ENCODE measurements at places on chromosomes 13 and 19.

DNA sequence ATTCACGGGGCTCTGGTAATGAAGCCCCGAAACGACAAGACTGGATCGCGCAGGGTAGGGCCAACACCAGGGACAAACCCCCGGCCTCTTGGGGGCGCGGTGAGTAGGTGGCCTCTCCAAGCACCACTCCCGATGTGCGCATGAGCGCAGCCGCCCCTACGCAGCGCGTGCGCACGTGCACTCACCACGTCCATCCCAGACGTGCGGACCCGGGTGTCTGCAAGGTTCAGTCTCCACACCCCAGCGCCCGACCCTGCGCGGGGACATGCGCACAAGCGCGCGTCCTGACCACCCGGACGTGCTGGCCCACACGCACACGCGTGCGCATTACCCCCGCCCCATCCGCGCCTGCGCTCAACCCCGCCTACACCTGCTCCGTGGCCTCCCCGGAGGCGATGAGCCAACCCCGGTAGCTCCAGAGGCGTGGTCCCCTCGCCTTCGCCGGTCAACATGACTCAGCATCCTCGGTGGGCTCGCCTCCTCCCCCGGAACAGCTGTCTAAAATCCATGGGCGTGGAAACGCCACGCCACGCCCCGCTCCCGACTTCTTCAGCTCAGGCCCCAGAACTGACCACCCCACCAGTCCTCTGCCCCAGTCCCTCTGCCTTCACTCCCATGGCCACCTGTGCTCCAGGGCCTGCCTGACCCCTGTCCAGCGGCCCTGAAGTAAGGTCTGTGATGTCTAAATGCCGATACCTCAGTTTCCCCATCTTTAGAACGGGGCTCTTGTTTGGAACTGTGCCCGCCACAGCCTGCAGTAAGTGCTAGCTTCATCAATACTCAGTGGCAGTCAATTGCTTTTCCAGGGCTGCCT, 5.6 kb upstream of the GPI start:
- DNase-seq, result peak; percentile 100

GRCh38 chr19:58229255-58229639, 533 bp downstream of the ZNF544 start:
- peak; percentile 59 for DNase-seq

- DNase-seq, result no peak
These were observed 18.9 kb downstream of the SPINT2 start for GRCh38 chr19:38283271-38283670.

- no peak for DNase-seq
These were observed 11.1 kb downstream of the SAE1 start for GRCh38 chr19:47141695-47142094.

DNA sequence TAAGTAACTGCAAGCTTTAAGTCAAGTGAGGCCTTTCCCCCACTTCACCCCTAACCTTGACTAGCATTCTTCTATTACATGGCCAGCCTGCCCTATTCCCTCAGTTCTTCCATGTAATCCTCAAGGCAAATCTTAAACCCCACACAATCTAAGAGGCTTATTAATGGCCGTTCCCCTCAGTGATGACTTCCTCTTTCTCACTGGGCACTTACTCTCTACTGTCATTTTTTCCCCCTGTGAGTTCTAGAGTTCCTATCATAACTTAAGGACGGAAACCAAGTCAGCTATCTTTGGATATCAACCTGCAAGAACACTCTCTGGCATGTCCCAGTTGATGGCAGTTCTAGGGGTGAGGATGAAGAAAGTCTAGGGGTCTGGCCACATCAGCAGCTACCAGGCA, 131.2 kb downstream of the DCLK1 start:
- no peak for DNase-seq

DNA sequence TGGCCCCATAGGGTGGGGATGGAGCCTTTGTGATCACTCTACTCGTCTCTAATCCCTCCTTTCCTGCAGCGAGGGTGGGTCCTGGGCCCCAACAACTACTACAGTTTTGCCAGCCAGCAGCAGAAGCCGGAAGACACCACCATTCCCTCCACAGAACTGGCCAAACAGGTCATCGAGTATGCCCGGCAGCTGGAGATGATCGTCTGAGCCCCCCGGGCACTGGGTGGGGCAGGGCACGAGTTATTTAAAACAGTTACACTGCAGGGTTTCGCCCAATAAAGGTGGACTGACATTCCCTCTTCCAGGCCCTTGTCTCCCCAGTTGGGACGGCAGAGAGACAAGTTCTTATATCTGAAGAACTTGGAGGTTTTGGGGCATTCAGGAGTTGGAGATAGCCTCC, 4.7 kb downstream of the GGN start:
- no peak for DNase-seq

GRCh38 chr19:15815306-15815705, at the start of gene OR10H1:
Gene OR10H1 (minus strand): TSS chr19:15815664. CDS start chr19:15808037, 7,627 bp downstream.
- no peak for DNase-seq

- peak; percentile 89 for DNase-seq
These were observed 52.0 kb downstream of the NWD1 start for GRCh38 chr19:16771618-16772017.

- DNase-seq, result peak; percentile 81
These were observed 5.4 kb upstream of the CDC37 start for GRCh38 chr19:10408511-10409283.

DNA sequence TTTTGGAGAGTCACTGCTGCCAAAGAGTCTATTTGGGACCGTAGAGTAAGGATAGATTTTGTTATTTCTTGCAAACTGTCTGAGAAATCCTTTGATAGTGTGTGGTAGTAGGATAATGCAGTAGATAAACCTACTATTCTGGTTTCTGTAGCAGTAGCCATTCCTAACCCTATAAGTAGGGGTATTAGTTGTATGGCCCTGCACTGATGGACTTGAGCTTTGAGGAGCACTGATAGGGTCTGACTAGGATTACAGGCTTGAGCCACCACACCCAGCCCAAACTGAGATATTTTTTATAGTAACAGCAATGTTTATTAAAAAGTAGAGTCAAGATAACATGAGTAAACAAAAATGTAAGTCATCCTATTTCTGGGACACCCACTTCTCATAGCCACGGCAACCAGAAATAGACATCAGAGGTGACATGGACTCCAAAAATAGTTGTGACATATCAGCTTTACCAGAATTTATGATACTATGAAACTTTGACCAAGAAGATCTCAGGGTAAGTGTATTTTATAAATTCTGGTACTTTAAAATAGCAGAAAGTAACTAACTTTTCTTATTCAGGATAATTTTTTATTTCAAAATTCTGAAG, 479.1 kb downstream of the SUCLA2 start:
- DNase-seq, result no peak

DNA sequence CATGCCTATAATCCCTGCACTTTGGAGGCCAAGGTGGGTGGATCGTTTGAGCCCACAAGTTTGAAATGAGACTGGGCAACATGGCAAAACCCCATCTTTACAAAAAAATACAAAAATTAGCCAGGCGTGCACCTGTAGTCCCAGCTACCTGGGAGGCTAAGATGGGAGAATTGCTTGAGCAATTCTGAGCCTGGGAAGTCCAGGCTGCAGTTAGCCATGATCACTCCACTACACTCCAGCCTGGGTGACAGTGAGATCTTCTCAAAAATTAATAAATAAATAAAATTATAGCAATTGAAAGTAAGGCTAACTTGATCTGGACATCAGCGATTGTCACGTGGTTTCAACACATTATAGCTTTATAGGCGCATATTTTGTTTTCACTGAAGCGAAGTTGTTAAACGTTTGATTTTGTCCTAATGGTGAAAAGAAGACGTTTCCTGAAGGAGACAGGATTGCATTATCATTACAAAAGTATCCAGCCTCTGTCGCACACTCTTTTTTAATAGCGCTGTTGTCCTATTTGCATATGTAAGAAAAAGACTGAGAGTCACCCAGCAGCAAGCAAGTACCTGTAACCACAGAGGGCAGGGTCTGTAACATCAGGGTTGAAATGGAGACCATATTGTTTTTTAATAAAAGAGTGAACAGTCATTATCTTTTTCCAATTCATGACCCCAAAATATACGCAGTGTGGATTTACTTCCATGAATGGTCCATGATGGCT, 335.7 kb downstream of the DCT start:
- DNase-seq, result no peak

- DNase-seq, result no peak
These were observed 1297.4 kb downstream of the PCDH9 start for GRCh38 chr13:65932587-65933239.

GRCh38 chr13:110993788-110994187, 78.9 kb upstream of the ANKRD10 start:
- DNase-seq, result no peak

DNA sequence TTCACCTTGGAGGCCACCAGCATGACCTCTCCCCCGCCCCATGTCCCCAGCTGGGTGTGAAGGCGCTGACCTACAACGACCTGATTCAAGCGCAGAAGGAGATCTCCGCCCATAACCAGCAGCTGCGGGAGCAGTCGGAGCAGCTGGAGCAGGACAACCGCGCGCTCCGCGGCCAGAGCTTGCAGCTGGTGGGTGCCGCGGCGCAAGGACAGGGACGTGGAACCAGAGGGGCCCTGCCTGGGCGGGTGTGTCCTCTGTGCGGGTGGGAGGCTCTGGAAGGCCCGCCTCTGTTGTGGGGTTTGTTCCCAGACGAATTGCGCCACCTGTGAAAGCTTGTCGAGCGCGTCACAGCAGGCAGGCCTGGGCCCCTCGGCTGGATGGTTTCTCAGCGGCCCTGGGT, 22.3 kb downstream of the PLEKHJ1 start:
- DNase-seq, result no peak

DNA sequence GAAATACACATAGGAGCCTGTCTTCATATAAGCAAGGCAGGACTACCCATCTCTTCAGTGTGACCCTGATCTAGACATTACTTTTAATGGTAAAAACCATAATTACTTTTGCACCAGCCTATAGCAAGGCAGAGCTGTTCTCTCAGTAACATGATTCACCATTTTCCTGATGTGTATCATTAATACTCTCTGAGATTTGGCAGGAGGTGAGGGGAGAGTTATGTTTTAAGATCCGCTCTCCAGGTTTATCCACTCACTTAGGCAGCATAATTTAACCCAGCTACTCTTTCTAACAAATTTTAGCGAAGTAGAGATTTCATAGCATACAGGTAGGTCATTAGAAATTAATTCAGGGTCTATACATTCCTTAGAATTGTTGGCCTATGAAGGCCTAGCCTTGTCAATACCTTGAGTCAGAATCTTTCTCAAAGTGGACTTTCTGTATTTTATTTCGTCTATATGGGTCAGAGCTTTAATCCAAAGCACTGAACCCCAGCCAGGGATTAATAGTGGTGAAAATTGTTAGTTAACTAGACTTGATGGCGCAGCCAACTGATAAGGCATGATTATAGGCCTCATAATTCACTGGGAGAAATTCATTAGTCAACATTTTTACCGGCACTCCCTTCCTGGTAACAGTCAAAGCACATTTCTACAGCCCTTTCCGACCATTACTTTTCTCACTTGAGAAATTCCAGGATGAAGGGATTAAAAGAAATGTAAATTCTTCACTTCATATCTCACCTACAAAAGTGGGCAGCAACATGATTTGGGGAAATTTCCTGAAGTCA, 955.1 kb downstream of the DIAPH3 start:
- DNase-seq, result no peak

- DNase-seq, result no peak
These were observed 23.4 kb downstream of the PCCA start for GRCh38 chr13:100112186-100112838.

- DNase-seq, result peak; percentile 74
These were observed at the start of gene PDX1 for GRCh38 chr13:27919934-27920676. Gene PDX1 (plus strand): TSS chr13:27920000. CDS start chr13:27920139, 139 bp downstream.

GRCh38 chr19:4130744-4131438, 7.0 kb upstream of the MAP2K2 start:
- DNase-seq, result no peak

- DNase-seq, result no peak
These were observed 194.7 kb downstream of the B3GLCT start for GRCh38 chr13:31394506-31394905.

- no peak for DNase-seq
These were observed 26.3 kb downstream of the SIPA1L3 start for GRCh38 chr19:37932985-37933936.

DNA sequence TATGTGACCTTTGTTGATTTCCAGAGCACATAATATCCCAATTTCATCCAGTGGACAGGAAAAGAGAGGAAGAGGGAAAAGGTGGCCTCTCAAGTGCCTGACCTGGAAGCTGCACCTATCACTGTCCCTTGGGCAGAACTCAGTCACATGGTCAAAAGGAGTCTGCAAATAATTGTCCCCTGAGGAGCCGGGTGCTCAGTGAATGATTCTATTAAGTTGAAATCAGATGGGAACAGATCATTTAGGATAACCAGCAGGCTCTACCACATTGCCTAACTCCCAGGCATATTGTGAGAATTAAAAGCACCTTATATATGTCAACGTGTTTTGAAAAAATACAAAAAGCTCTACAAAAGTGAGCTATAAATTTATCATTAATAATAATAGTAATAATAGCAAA, 6.8 kb downstream of the KL start:
- DNase-seq, result no peak

DNA sequence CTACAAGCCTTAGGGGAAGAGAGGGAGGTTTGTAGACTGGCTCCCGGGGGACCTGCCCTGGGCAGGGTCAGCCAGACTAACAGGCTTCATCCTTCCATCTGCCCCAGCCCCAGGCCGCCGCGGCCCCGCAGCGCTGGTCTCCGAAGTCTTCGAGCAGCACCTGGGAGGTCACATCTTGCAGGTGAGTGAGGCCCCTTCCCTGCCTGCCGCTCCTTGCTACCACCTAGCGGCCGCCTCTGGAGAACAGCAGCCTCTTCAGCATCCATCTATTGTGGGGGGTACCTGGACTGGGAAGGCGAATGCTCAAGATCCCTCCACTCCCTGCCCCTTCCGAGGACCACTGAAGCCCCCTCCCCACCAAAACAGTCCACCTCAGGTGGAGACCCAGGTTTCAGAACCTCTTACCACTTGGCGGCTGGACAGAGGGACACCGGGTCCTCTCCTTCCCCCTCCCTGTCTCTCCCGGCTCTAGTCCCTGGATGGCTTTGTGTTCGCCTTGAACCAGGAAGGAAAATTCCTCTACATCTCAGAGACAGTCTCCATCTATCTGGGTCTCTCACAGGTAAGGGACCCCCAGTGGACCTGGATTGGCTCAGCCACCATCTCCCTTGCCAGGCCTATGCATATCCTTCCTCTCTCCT, 12.7 kb downstream of the NPAS1 start:
- peak; percentile 80 for DNase-seq

DNA sequence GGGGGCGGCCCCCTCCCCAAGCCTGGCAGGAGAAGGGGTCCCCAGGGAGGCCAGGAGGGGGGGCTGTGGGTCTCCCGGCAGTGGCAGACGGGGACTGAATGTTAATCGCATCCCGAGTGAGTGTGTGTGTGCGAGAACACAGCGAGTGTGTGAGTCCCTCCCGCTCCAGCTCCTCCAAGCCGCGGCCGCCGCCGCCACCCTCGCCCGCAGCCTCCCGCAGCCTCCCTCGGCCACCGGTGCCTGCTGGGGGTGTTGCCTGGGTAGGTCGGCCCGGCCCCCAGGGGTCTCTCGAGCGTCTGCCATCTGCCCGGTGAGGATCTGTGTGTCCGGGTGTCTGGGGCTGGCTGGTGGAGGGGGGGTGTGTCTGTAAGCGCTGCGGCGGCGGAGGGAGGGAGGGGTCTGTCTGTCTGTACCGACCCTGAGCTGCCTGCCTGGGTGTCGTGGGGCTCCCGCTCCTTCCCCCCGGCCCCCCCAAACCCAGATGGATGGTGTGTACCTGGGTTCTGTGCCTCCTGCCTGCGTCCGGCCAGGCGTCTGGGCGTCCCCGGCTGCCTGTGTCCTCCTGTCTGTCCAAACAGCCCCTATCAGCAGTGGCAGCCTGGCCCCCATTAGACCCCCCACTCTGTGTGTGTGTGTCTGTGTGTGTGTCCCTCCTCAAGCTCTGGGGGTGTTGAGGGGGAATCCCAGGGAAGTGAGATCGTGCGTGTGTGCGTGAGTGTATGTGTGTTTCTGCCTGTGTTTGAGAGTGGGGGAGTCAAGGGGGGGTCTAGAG, at the start of gene GRIN2D:
GRIN2D (plus strand) TSS at position 110 of the 772 bp plus-strand sequence. CDS start 4,725 bp downstream, outside the sequence.
- no peak for DNase-seq

All from activated CD8-positive, alpha-beta memory T cell treated with anti-CD3 and anti-CD28 coated beads, Interleukin-2, amount 50 U/mL, for 48 hours (primary cell).